Activated T-cell treated with anti-CD3 and anti-CD28 coated beads, Interleukin-2, amount 50 U/mL, for 72 hours (primary cell): ENCODE measurements at places on chromosomes 12 and 14. TPM values are rescaled to one million over a fixed set of nuclear protein-coding genes. Genes with fewer than 3 reads are reported as not detected.

GRCh38 chr12:107035733-107036132, 48.8 kb upstream of the MTERF2 start:
- H3K27ac ChIP-seq = no peak overlapping the region
- no peaks in the 10 kb centered on the region for H3K27me3 ChIP-seq
- H3K4me3 ChIP-seq = no peak overlapping the region
- no peak for DNase-seq

- DNase-seq = no peak
- no peak overlapping the region for H3K4me3 ChIP-seq
- H3K4me1 ChIP-seq = no peaks in the 10 kb centered on the region
These were observed 130.0 kb downstream of the DPF3 start for GRCh38 chr14:72763892-72764291.

TPH2 gene
- total RNA-seq = not detected

FAM90A1 gene
- 0.67 TPM for total RNA-seq

BLTP3B gene
- 44.7 TPM for total RNA-seq

COX8C gene
- total RNA-seq = 1.2 TPM
